Dermis microvascular lymphatic vessel endothelial cell (primary cell): ENCODE measurements at places on chromosomes 12 and 14. TPM values are rescaled to one million over a fixed set of nuclear protein-coding genes. Genes with fewer than 3 reads are reported as not detected.

Gene ZDHHC22
- total RNA-seq, result not detected in 2 replicates

Gene FLVCR2
- 1.6 and 1.8 TPM in 2 replicates for total RNA-seq

Gene LIN7A
- total RNA-seq, result 0.13 TPM in 2 replicates

Gene RFX4
- not detected in 2 replicates for total RNA-seq

Gene GRIP1
- total RNA-seq, result under 0.01 and 0.13 TPM in 2 replicates

Gene THTPA
- 4.6 and 7.3 TPM in 2 replicates for total RNA-seq

Gene HPD
- not detected in 2 replicates for total RNA-seq

Gene SAMD15
- 0.38 and 1.0 TPM in 2 replicates for total RNA-seq

Gene WNT5B
- total RNA-seq, result 0.13 and 0.51 TPM in 2 replicates

Gene GLS2
- total RNA-seq, result 0.13 TPM in 2 replicates

Gene CLEC6A
- not detected in 2 replicates for total RNA-seq

Gene LIN52
- 7.7 and 10.6 TPM in 2 replicates for total RNA-seq

Gene PSME1
- total RNA-seq, result 116 and 144 TPM in 2 replicates

Gene CLBA1
- 4.4 and 5.1 TPM in 2 replicates for total RNA-seq

Gene RERGL
- not detected in 2 replicates for total RNA-seq

Gene AQP5
- total RNA-seq, result under 0.01 TPM in 1 of 2 replicates, not detected in the other

Gene TOMM20L
- not detected in 2 replicates for total RNA-seq

Gene COCH
- 1.5 and 7.2 TPM in 2 replicates for total RNA-seq

Gene KRT78
- not detected in 2 replicates for total RNA-seq

Gene PLCZ1
- total RNA-seq, result not detected in 2 replicates

Gene B3GNT4
- total RNA-seq, result under 0.01 TPM in 2 replicates

Gene LETMD1
- 22.3 and 40.0 TPM in 2 replicates for total RNA-seq

Gene NTF3
- not detected in 2 replicates for total RNA-seq

Gene AREL1
- total RNA-seq, result 21.8 and 26.6 TPM in 2 replicates

Gene RTN1
- under 0.01 and 0.13 TPM in 2 replicates for total RNA-seq
